ENCODE measurements at places on chromosomes 4 and X.

GRCh38 chrX:111869639-111870034, 6.3 kb upstream of the TRPC5OS start:
- DNase-seq = peak; percentile 61

- no peak for DNase-seq
Measured at GRCh38 chr4:128461291-128462102, 173.9 kb upstream of the PGRMC2 start.

DNA sequence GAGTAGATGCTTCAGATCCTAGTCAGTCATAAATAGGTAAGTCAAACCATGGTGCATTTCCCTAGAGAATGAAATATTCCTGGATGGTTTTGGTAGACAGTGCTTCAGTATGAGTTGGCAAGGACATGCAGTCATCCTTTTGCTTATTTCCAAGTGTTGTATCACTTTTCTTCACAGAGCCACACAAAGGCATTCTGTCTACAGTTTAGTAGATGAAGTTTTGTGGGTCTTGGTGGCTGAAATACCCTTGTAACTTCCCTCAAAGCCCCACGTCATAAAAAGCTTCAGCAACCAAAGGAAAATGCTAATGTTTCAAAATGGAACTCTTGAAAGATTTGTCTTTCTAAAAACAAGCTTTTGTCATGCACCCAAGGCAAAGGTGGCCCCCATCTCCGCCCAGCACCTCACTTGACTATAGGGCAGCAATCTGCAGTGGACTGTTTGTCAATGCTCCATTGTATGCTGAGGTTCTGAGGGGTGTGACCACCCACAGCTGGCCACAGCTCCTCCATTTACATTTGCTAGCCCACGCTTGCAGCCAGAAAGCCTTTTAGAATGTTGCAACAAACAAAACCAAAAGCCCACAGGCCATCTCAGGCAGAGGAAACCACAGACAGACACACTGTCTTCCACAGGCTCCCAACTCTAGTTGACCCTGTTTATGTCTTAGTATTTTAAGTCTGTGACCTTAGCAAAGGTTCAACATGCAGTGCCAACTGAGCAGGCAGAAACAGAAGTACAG, 87.1 kb upstream of the FAM9C start:
- peak; percentile 33 for DNase-seq

DNA sequence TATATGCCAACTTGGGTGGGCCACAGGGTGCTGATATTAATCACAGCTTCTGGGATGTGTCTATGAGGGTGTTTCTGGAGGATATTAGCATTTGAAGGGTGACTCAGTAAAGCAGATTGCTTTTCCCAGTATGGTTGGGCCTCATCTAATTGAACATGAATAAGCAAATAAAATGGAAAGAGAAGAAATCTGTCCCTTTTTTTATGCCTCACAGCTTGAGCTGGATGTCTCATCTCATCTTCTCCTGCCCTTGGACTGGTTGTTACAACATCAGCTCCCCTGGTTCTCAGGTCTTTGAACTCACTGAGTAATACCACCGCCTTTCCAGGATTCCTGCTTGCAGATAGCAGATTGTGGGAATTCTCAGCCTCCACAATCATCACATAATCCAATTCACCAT, 1149.2 kb downstream of the PCDH18 start:
- no peak for DNase-seq

- no peak for DNase-seq
Measured at GRCh38 chr4:89469516-89469915, 161.9 kb upstream of the GPRIN3 start.

DNA sequence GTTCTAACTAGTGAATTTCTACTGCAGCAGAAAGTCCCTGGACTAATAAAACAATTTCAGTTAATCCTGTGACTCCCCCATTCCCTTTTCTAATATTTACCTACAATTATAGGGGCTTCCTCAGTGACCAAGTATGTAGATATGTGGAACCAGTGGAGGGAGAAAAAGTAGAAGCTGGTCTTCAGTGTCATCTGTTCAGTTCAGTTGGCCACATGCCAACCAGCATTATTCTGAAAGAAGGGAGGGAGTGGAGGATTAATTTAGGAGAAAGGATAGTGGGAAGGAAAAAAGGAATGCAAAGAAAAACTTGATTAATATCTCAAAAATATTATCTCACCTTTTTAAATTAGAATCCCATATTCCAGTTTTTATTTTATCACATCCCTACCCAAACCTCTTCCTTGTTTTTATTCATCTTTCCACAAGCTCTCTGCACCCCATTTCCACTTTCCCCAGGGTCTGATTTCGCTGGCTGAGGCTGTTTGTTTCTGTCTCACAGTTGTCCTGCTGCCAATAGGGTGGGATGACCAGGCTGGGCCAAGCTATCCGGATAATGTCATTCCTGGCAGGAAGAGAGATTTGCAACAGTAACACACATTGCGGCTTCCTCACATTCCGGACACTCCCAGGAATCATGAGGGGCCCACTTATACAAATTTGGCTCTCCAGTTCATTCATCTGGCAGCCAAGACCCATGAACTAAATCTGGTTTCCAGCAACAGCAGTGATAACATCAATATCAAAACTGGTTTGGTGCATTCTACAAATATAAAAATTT, 24.6 kb upstream of the ANTXR2 start:
- DNase-seq = no peak

GRCh38 chr4:80454556-80454955, 119.0 kb downstream of the CFAP299 start:
- DNase-seq = no peak

DNA sequence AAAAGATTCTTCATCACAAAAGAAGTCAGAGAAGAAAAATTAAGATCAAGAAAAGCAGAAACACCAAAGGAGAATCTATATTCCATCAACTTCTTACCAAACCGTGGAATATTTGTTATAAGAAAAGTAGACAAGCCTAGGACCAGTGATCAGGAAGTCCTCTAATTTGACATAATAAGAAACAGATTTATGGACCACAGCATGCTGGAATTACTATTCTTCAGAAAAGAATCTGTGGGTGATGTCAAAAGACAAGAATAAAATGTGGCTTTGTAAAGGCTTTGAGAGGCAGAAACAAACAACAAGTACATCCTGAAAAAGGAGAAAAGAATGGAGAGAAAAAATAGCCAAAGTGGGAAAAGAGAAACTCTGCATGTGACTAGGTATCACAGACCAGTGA, 123.3 kb downstream of the SLC10A7 start:
- no peak for DNase-seq

DNA sequence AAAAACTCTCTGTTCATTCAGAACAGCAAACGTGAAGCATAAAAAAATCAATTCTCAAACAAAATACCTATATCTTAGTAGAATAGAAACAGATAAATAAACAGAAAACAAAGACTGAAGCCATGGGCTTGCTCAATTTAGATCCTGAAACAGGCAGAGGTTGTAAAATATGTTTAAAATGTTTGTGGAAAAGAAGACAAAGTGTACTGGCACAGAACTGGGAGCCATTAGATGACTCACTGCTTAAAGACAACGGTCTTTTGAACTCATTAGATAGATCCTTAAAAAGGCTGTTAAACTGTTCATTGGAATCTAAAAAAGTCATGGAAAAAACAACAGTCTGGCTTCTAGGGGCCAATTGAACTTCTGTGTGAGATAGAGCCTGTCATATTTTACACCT, 247.0 kb upstream of the NDST4 start:
- no peak for DNase-seq

DNA sequence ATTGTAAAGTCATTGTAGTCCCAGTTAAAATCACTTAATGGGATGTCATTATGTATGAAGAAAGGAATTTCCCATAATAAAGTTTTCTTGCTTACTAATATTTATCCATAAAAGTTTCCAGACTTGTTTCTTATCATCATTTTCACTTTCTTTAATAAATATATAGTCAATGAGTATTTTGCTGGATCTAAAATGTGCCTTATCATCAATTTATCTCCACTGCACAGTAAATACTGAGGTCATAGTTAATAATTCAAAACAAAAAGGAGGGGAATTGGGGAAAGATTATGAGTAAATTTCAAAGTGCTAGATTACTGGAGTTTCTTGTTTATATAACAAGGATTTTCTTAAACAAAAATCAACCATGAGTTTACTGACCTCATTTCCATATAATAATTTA, 279.5 kb upstream of the DKK2 start:
- DNase-seq = no peak

GRCh38 chrX:22424122-22424915, 151.6 kb downstream of the CBLL2 start:
- DNase-seq = no peak

DNA sequence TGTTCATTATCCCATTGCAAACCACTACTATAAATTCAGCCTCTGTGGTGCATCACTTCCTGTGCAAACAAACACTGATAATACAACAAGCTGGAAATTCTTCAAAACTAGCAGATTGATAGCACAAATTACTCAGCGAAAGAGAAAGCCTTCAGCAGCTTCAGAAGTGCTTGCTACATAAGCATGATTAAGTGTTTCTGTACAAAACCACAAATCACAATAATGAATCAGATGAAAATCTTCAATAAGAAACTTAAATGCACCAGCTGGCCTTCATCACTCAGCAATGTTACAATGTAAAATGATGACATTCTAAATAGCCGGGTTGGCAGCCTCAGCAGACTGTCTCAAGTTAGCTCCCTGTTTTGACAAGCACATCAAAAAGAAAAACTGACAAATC, 262.2 kb downstream of the SPOCK3 start:
- no peak for DNase-seq

DNA sequence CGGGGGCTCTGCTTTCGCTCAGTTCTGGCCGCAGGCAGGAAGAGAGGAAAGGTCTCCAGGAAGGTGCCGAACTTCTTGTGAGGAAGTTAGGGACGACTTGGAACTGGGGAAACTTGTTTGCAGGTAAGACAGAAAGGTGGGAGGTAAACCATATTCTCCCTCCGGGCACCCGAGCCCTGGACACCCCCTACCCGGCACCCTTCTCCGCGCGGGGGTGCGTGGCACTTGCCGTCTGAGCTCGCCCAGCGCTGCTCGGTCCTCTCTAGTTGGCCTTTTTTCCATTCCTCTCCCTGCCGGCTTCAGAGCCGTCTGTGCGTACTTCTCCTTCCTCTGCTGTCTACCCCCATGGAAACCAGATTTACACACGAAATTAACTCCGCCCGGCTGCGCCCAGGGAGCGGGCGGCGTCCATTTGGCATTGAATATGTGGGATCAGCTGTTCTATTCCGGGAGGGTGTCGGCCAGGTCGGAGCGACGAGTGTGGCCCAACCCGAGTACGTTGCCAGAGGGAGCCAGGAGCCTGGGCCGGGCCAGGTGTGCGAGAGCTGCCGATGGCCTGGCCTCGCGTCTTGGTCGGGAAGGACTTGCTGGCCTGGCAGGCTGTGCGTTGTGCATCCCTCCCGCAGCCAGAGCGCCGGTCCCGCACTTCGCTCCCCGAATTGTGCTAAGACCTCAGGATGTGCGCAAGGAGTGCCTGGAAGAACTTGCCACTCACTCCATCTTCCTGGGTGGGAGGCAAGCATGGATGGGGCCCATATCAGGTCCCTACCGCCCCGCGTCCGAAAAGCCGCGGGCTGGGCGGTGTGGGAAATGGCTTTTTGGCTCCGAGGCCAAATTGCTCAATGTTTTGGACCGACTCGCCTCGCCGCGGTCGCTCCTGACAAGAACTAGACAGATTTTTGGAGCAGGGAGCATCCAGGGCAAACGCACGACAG, 1.7 kb downstream of the PDGFRA start:
- DNase-seq = no peak

DNA sequence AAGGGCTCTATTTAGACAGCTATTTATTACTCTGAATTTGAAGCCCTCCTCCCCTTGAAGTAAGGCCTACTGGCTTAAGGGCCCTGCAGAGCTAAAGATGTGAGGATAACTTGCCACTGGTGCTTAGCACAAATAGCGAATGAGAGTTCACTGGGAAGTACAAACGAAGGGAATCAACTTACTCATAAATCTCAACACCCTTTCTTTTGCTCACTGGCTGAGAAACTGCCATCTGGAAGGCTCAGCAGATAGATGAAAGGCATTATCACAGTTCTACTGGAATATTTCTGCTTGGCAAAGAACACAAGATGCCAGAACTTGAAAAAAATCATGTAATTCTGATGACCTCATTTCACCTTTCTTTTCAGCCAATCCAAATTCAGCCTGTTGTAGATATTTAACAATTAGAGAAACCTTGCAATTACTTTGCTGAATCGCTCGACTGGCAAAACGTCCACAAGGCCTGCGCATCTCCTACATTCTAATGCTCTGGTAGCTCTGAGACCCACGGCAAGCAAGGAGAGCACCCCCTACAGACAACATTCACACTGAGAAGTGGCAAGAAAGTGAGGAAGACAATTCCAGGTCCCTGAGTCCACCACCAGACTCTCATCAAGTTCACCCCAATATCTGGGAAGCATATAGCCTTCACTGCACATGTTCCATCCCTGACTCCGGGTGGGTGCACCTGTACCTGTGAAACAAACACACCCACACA, 27.5 kb downstream of the TSPAN5 start:
- no peak for DNase-seq

GRCh38 chr4:52837716-52838558, 24.2 kb upstream of the RASL11B start:
- peak; percentile 99 for DNase-seq

DNA sequence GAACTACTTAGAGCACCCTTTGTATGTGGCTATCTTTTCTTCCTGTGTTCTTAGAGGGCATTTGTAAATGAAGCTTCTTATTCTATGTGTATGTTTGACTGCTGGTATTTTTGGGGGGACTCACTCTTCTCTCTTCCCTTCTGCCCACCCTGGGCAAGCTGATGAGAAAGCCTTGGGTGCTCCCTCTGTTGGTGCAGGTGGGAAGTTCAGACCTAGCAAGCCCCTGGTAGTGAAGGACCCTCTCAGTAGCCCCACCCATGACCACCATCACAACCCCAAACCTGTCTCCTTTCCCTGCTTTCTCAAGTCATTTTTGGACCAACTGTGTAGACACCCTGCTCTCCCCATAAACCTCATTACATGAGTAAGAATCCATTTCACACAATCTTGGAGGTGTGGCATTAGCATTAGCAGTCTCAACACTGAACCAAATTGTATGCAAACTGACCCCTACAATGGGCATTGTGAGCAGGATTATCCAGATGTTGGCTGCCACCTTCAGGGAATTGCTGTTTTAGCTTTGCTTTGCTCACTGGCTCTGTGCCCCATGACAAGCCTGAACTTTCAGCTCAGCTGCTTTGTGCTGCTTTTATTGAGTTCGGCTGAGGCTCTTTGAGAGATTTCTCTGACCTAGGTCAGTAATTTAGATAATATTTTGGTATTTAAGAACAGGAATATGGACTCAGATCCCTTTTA, 27.9 kb downstream of the TRIM61 start:
- DNase-seq = no peak

DNA sequence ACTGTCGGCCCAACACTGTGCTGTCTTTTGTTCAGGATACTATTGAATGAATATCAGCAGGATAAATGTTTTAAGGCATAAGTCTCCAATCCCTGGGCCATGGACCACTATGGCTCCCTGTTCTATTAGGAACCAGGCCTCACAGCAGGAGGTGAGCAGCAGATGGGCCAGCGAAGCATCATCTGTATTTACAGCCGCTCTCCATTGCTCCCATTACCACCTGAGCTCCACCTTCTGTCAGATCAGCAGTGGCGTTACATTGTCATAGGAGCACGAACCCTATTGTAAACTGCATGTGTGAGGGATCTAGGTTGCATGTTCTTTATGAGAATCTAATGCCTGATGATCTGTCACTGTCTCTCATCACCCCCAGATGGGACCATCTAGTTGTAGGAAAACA, 3.7 kb upstream of the APLN start:
- DNase-seq = no peak
